ENCODE measurements at places on chromosomes 16 and 17.

- DNase-seq = no peak
These were observed 689 bp upstream of the TBC1D24 start for GRCh38 chr16:2473999-2474876.

- no peak for DNase-seq
These were observed 3.8 kb downstream of the EFCAB5 start for GRCh38 chr17:29945281-29945680.

DNA sequence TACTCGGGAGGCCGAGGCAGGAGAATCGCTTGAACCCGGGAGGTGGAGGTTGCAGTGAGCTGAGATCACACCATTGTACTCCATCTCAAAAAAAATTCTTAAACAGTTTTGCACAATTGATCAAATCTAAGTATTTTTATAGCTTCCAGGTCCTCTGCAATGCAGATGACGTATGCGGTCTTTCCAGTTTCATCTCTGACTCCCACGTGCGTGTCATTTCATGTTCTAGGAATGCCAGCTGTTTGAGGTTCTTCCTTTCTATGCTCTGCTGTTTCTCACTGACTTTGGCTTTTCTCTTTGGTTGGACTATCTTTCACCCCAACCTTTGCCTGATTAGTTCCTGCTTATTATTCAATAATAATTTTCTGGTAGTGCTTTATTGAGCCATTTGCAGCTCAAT is 16.2 kb downstream of the CHP2 start:
- no peak for DNase-seq

GRCh38 chr17:14428648-14429029 is 127.8 kb downstream of the HS3ST3B1 start:
- no peak for DNase-seq

DNA sequence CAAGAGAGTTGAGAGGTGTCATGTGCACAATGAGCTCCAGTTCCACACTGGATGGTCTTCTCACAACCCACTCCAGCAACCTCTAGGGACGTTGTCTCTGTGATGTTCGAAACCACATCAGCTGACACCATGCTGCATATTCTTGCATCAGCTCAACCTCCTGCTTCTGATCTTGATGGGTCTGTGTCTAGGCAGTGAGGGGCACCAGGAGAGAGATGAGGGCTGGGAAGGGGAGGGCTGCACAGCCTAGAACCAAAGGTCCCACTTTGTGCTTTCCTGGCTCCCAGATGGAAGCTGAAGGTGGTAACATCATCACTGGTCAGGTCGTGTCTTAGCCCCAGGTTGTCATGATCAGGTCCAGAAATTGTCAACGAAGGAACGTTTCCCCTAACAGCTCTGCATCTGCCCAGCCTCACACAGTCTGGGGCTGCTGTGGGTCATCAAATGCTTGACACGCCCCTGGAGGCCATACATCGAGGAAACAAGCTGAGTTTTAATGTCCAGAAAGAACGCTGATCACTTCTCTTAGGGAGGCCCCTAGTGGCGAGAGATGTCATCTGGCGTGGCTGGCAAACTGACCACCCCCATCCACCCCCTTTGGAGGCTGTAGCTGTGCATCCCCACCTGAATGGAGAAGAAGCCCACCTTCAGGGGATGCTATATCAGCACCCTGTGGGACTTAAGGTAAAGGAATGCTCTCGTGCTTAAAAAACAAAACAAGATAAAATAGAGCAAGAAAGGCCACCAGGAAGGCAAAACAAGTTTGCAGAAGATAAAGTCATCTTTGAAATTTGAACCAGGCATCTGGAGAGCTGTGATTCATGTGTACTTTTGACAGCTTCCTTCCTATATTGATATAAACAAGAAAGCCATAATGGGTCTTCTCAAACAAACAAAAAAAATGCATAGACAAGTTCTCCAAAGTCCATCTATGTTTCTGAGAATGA is 58.3 kb downstream of the WIPI1 start:
- DNase-seq = no peak

GRCh38 chr16:10954903-10955302 is 10.5 kb downstream of the CLEC16A start:
- DNase-seq = no peak

All from activated naive CD8-positive, alpha-beta T cell treated with anti-CD3 and anti-CD28 coated beads, Interleukin-2, amount 50 U/mL, for 16 hours (primary cell).